ENCODE measurements at places on chromosomes 5 and 9. TPM values are rescaled to one million over a fixed set of nuclear protein-coding genes. Genes with fewer than 3 reads are reported as not detected.
A peak's percentile ranks its signal among the peaks of the same experiment; 100 is the strongest.

CATSPER3 gene
- total RNA-seq: 0.29 TPM

SPATA31D4 gene
- total RNA-seq: not detected

PCDHGB1 gene
- 3.5 TPM for total RNA-seq

DNA sequence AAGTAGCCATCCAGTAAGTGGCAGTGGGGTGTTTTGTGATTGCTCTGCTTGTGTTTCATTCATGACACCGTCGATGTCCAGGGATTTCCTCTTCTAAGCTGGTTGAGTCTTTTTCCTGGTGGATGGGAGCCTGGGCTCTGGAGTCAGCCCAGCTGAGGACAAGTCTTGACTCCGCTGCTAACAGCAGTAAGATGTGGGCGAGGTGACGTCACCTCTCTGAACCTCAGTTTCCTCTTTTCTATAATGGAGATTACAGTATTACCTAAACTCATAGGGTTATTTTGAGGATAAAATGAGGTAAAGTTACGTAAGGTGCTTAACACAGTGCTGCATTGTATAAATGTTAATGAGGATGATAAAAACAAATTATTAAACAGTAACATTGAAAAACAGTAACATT is 21.3 kb downstream of the FGF1 start:
- DNase-seq: no peak

- DNase-seq: no peak
Measured at GRCh38 chr5:6439588-6440550, 8.8 kb upstream of the UBE2QL1 start.

DNA sequence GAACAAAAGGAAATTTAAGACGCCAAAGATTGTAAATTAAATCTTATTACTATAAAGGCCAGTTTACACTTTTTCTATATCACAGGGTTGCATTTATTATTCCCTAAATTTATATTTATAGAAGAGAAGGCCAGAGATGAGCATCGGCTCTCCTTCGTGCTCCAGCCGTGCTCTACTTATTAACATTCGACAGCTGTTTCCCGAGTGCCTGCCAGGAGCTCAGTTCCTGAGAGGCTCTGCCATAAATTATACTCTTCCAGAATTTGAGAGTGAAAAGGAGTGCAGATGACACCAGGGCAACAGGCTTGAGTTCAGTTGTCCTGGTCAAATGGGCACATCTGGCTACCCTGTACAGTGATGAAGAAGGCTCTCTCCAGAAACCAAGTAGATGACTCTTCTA is 70.1 kb downstream of the PCSK5 start:
- no peak for DNase-seq

- no peak for DNase-seq
Measured at GRCh38 chr5:74143151-74143550, 497.4 kb downstream of the ENC1 start.

GRCh38 chr5:94180761-94181160 is 437.6 kb downstream of the KIAA0825 start:
- no peak for DNase-seq

GRCh38 chr5:17384181-17384580 is 113.8 kb upstream of the TAF11L2 start:
- DNase-seq: no peak

- DNase-seq: peak; percentile 72
Measured at GRCh38 chr9:115237385-115237998, 119.5 kb upstream of the TNC start.

DNA sequence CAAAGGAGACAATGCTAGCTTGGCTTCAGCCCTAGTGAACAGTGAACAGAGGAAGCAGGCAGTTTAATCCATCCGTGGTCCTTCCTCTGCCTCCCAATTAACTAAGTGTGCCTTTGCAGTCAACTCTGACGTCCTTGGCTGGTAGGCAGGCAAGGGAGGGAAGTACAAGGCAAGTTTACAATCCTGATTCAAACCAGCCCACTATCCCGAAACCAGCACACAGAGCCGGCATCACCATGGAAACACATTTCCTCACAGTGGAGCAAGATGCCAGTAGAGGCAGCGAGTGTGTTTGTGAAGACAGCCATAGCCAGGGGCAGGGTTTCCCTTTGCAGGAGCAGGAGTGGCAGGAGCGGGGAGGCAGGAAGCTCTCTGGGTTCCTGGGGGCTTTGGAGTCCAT is 73.9 kb downstream of the GOLPH3 start:
- no peak for DNase-seq

DNA sequence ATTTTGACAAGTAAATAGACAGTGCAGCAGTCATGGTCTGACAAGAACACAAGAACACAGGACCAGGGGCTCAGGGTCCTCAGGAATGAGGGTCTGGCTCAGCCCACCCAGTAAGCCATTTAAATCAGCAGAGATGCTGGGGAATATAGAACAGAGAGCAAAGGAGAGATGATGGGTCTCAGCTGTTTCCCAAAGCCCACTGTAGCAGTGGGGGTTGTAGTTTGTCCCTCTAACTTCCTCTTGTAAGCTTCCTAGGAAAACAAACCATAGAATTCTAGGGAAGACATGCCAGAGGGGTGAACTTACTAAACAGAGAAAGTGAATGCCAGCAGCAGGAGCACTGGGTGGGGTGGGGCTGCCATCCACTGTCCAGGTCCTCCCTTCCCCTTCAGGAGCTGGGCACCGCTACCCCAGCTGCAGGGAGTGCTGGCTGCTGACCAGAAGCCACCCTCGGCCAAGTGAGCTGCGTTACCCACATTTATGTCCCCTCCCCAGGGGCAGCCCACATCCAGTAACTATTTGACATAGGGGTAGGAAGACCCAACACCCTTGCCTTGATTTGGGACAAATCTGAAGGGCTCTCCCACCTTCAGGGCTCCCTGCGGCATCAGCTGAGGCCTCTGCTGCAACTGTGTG is 41.6 kb downstream of the GABBR2 start:
- no peak for DNase-seq

GRCh38 chr5:96717874-96718273 is 55.7 kb downstream of the CAST start:
- DNase-seq: no peak

DNA sequence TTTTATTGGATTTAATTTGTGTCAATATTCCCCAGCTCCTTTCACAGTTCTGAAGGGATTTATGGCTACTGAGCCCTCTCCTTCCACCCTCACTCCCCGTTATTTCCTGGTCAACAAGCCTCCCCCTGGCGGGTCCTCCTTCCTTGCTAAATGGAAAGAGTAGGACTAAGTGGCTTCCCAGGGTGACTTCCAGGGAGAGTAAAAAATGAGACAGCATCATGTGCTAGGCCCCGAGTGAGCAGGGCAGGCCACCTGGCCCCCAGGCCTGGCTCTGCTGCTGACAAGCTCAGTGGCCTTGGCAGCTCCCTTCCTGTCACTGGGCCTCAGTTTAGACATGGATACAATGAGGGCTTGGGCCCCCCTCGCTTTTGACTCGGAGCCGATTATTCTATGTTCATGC is 201.3 kb downstream of the HSPA4 start:
- no peak for DNase-seq

- no peak for DNase-seq
Measured at GRCh38 chr5:101897914-101898313, 398.2 kb downstream of the SLCO4C1 start.

DNA sequence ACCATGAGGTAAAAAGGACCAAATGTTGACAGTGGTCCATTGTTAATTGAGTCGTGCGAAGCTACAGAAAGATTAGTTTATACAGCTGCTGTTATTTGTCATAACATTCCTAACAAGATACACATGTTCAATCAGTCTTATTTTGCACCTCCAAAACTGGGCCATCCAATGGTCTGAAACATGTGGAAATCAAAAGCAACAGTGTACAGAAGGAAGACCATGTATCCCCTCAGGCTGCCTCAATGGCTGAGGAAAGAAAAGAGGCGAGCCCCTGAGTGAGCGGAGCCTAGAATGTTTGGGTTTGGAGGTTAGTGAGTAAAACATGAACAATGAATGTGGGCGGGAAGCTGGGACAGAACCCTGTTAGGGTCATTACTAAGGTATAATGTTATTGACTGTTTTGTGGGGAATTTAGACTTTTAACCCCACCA is 35.6 kb downstream of the NFIB start:
- no peak for DNase-seq

GRCh38 chr5:3092664-3093063 is 341.2 kb upstream of the IRX2 start:
- DNase-seq: no peak

DNA sequence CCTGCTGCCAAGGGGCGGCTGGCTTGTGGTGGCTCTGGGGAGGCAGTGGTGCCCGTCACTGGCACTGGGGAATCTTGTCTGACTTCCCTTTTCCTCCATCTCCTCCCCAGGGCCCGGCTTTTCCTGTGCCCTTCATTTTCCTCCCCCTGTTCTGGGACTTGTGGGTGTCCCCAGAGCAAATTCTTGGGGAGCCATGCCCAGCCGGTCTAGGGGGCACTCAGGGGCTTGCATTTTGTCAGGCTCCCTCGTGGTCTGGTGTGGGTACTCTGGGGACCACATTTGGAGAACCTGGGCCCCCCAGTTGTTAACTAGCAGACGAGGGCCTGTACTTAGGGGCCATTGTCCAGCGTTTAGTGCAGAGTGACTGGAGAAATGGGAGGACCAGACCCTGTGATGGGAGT is 105.2 kb upstream of the IER5L start:
- DNase-seq: no peak
